Stimulated activated CD8-positive, alpha-beta memory T cell treated with anti-CD3 and anti-CD28 coated beads, Interleukin-4, amount 100 ng/mL, for 1 hour (primary cell): ENCODE measurements at places on chromosomes 3 and 15.

DNA sequence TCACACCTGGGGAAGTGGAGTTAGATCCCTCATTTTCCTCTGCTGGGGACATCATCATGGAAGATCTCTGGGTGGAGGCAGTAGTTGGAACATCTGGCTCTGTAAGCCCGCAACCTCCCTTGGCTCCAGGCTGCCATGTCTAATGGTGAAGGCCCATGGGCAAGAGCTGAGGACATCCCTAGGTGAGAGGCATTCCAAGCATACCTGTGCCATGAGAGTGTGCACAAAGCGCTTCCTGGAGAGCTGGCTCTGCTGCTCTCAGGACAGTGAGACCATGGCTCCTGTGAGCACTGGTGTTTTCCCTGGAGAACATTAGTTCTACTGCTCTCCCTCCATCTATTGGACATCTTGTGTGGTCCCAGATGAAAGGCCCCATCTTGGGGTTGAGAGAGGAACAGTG, 7.7 kb downstream of the MAPKAPK3 start:
- no peak for DNase-seq

DNA sequence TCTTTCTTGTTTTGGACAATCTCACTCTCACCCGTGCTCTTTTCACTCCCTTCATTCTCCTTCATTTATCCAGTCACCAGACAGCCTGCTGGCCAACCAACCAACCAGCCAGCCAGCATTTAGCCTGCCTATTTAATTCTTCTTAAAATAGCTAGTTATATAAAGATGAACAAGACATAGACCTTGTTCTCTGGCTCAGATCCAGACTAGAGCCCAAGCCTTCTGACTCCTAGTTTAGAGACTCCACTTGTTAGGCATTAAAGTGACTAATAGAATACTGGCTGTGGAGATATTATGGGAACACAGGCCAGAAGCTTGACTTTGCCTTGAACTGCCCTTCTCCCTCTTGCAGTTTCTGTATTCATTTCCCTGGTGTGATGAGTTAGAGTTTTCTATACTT, 215.3 kb upstream of the THRB start:
- no peak for DNase-seq

DNA sequence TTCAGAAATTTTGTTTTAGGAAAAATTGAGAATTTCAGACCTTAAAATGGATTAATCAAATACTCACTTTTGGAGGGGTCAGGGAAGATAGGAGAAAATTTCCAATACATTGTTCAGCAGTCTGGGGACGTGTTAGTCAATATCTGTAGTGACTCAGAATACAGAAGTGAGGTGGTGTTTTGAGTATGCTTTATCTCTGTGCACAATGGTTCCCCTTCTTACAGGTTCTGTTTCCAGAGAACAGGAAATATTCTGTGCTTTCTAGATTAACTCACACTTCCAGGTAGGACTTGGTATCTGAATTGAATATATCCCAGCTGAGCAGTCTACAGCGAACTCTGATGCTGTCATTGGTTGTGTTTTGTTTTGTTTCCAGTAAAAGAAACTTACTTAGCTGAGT, 30.7 kb upstream of the CCDC54 start:
- no peak for DNase-seq

GRCh38 chr3:115100806-115101205, 46.3 kb downstream of the ZBTB20 start:
- DNase-seq, result no peak

GRCh38 chr15:58805095-58805494, 34.0 kb downstream of the MINDY2 start:
- DNase-seq, result no peak

DNA sequence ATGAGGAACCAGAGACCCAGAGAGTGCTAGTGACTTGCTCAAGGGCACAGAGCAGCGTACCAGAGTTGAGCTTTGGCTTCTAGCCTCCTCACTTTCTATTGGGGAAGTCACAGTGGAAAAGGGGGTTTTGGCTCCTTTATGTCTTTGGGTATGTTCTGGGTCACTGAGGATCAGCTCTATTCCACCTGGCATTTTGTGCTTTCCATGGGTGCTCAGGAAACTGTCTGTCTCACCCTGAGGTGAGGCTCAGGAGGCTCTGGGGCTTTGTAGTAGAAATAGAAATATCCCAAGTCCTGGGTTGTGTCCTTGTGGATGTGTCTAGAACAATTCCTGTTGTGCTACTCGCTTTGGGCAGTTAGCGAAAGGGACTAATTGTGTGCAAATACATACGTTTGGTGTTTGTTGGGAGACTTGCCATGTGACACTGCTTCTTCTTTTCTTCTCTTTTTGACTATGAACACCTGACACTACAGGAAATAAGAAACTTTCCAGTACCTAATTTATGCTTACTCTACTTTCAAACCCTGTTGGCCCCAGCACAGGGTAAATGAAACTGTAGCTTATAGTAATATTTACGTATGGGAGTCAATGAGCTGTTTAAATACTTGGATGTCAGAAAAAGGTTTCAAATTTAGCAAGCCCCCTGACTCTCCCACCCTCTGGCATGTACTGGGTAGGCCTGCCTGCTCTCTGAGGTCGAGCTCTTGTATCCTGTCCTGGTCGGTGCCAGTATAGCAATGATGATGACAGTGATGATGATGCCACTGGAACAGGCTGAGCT, 35.6 kb downstream of the SMAD3 start:
- DNase-seq, result no peak

DNA sequence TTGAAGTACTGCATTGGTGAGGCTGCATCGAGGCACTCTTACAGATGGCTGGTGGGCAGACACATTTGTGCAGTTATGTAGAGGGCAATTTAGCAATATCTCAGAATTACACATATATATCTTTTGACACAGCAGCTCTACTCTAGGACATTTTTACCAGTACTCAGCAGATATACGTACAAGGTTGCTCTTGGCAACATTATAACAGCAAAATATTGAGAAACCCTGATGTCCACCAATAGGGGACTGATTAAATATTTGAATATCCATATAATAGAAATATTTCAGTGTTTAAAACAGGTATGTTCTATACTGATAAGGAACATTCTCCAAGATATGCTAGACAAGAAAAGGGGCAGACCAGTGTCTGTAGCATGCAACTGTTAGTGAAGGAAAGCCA, 7.9 kb upstream of the FBXO22 start:
- DNase-seq, result no peak
